ENCODE measurements at places on chromosomes 2 and 18.

- no peak for DNase-seq
These were observed 829.3 kb downstream of the LRP1B start for GRCh38 chr2:141301551-141301950.

DNA sequence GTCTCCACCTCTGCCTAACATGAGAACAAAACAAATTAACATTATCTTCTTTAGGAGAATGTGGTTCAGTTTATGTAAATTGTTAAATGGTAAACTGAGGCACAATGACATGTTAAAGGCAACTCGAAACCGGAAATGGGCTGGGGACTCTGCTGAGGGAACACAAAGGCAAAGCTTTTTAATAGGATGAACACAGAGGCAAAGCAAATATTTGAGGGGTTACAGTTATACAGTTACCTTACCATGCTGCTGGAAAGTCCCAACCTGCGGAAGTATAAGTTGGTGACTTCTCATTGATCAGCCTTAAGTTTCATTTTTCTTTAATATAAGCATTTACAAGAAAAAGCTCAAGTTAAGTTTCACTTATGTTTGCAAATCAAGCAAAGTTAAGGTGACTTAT is 195.0 kb downstream of the DLGAP1 start:
- no peak for DNase-seq

- DNase-seq, result no peak
These were observed 132.2 kb downstream of the TSN start for GRCh38 chr2:121887513-121888188.

DNA sequence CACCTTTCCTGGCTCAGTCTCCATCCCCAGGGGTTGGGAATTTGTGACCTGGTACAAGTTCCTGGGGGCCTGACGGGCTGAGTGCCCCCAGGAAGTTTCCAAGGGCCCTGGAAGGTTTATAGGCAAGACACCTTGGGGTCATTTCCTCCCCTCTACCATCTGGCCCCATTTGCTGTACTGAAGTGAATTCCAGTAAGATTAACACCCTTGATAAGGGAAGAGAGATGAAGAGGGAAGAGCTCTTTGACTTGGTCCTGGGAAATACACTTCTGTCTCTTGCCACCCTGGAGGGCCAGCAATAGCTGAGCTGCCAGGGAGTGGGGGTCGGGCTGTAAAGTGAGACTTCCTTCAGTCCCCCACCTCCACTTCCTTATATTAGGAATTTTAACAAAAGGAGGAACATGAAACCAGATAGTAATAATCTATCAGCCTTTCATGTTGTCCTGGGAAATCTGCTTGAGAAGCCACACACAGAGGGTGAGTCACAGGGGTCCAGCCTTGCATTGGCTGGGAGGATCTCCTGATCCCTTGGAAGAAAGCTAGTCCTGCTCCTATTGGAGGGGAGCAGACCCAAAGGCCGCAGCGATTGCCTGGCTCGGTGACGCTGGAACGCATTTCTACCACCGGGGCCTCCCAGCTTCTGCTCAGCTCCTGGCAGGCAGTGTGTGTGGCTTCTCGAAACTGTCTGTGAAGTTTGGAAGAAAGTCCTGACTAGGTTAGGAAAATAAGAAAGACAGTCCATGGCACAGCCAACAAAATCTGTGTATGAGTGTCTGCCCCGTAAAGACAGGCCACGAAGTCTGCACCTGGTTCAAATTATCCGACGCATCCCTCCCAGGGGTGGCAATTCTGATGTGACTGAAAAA is 87.3 kb downstream of the ACAA2 start:
- peak; percentile 99 for DNase-seq

GRCh38 chr18:5964996-5965395 is 69.7 kb upstream of the TMEM200C start:
- DNase-seq, result no peak
